Stimulated activated CD8-positive, alpha-beta memory T cell treated with anti-CD3 and anti-CD28 coated beads, Interleukin-15, amount 100 ng/mL, for 24 hours (primary cell): ENCODE measurements at places on chromosomes 4 and X.

- no peak for DNase-seq
Observed at GRCh38 chr4:77699731-77700210, 94.2 kb downstream of the CXCL13 start.

DNA sequence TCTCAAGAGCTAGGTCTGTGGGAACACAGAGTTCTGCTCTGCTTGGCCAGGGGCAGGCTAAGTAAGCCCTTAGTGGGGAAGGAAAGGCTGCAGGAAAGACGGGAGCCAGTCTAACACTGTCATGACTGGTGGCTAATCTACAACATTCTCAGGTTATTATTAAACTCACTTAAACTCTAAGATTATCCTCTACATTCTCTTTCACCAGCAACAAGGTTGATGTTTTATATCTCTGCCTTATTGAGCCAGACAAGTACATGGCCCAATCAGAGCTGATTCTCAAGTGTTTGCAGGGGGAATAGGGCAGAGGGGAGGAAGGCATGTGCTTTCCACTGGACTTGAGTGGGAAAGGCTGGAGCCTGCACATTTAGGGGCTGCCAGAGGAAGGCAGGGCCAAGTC lies 50.9 kb upstream of the FAM241A start:
- no peak for DNase-seq

- DNase-seq, result no peak
Observed at GRCh38 chrX:97367125-97367524, 483.4 kb downstream of the RPA4 start.

GRCh38 chr4:23860919-23861318 lies 28.9 kb downstream of the PPARGC1A start:
- DNase-seq, result no peak

- DNase-seq, result no peak
Observed at GRCh38 chrX:12741416-12741815, 49.8 kb upstream of the PRPS2 start.

GRCh38 chr4:101155368-101155767 lies 192.0 kb downstream of the PPP3CA start:
- no peak for DNase-seq

DNA sequence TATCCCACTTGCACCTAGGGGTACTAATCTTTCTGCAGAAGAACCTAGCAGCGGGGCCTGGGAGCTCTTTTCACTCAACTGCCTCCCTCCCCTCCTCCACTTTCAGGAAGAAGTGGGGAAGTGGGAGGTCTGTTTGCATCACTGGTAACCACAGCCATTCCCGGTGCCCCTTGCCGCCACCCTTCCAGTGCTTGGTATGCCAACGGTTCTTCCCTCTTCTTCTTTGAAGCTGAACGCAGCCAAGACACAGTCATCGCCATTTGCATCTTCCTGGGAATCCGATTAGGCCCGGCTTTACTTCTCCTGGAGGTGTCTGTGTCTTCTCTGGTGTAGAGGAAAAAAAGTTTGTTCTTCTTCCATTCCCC lies 47.2 kb upstream of the RBPJ start:
- DNase-seq, result no peak
